ENCODE measurements at places on chromosomes 6 and 20. TPM values are rescaled to one million over a fixed set of nuclear protein-coding genes. Genes with fewer than 3 reads are reported as not detected.

GRCh38 chr20:48951646-48952045 is 30.1 kb downstream of the ARFGEF2 start:
- no peak for DNase-seq
- no peaks in the 10 kb centered on the region for H3K27me3 ChIP-seq
- no peak overlapping the region for H3K27ac ChIP-seq
- H3K4me1 ChIP-seq: no peaks in the 10 kb centered on the region
- H3K36me3 ChIP-seq: peaks cover 23% of the 10 kb centered on the region
- no peak overlapping the region for H3K4me3 ChIP-seq

DNA sequence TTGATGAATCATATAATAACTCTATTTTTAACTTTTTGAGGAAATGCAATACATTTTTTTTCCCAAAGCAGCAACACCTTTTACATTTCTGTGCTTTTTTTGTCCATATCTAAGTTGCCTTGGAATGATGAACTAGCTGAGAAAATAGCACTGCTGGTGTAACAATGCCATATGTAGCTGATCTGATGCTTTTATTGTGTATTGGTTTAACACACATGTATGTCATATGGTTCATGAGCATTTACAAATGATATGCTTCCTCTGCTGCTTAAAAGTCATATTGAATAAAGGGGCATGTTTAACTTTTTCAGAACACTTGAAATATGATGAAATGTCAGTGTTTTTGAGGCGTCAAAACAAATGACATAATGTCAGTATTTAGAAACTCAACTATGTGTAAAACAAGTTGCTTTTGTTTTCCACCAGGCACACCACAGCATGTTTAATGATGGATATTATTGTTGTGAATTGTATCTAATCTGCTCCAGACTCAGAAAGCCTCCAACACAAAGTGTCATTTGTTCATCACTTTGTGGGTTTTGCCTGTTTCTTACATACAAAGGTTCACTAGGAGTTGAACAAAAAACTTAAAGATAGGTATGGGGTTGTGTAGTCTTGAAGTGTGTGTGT is 775.8 kb upstream of the FLRT3 start:
- no peaks in the 10 kb centered on the region for H3K36me3 ChIP-seq
- DNase-seq: no peak
- no peaks in the 10 kb centered on the region for H3K4me1 ChIP-seq
- no peak overlapping the region for H3K4me3 ChIP-seq
- no peak overlapping the region for H3K27ac ChIP-seq
- H3K27me3 ChIP-seq: no peaks in the 10 kb centered on the region

DNA sequence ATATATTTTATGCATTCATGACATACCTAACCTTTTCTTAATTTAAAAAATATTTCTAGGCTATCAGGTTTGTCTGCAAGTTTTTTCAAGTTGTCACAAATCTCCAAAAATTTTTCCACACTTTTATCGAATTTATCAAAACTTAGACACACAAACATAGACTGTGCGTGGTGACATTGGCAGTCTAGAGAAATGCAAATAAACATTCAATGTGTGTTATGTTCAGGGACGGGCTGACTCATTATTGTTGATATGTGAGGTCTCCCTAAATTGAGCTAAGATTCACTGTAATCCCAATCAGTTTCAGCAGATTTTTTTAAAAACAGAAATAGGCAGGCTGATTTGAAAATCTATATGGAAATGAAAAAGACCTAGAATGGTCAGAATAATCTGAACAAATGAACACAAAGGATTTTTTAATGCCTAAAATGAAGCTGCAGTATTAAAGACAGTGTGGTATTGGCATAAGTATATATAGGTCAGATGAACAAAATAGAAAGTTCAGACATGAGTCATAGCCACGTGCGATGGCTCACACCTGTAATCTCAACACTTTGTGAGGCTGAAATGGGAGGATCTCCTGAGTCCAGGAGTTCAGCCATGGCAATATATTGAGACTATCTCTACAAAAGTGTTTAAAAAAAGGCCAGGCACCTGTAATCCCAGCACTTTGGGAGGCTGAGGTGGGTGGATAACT is 19.2 kb downstream of the BLTP3A start:
- H3K4me3 ChIP-seq: no peak overlapping the region
- H3K27ac ChIP-seq: no peak overlapping the region
- no peaks in the 10 kb centered on the region for H3K27me3 ChIP-seq
- no peaks in the 10 kb centered on the region for H3K36me3 ChIP-seq

- peaks cover 19% of the 10 kb centered on the region for H3K4me1 ChIP-seq
- peak overlapping the region; percentile 83 for H3K4me3 ChIP-seq
- peak overlapping the region; percentile 91 for H3K27ac ChIP-seq
- DNase-seq: peak; percentile 40
- H3K36me3 ChIP-seq: no peaks in the 10 kb centered on the region
- no peaks in the 10 kb centered on the region for H3K27me3 ChIP-seq
Observed at GRCh38 chr6:25138233-25138933, 140.8 kb upstream of the CARMIL1 start.

DNA sequence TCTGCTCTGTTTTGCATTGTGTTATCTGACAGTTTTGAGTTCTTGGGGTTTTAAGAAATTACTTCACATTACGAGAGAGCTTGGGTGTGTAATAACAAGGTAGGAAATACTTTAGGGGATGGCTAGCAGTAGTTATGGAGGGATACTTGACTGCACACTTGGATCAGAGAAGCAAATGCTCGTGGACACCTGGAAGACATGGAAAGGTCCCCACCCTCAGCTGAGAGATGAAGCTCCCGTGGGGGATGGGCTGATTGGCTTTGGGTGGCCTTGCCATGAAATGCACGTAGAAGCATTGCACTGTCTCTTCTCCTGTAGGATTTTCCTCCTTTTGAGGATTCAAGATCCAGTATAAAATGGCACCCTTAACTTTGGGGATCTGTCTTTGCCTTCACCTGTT is 61.5 kb upstream of the UNC93A start:
- DNase-seq: no peak
- H3K27ac ChIP-seq: no peak overlapping the region
- no peaks in the 10 kb centered on the region for H3K36me3 ChIP-seq
- peaks cover 14% of the 10 kb centered on the region for H3K27me3 ChIP-seq
- H3K4me3 ChIP-seq: no peak overlapping the region
- H3K4me1 ChIP-seq: no peaks in the 10 kb centered on the region

DNA sequence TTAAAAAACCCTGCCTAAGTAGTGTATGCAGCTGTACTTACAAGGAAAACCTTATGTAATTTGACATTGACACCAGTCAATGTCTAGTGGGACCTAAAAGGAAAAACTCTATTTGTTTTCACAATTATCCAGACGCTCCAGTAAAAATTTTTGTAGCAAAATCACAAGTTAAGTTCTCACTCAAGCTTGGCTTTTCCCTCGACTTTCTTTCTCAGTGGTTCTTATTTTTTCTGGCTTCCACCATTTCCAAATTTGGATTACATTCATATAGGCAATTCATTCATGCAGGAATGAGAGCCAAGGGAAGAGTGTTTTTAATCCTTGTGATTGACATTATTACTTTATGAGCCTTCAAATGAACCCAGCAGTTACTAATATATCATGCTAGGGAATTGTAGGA is 66.0 kb upstream of the ADGRG6 start:
- H3K36me3 ChIP-seq: no peaks in the 10 kb centered on the region
- H3K4me3 ChIP-seq: no peak overlapping the region
- H3K27me3 ChIP-seq: peaks cover 2% of the 10 kb centered on the region
- H3K27ac ChIP-seq: no peak overlapping the region

DNA sequence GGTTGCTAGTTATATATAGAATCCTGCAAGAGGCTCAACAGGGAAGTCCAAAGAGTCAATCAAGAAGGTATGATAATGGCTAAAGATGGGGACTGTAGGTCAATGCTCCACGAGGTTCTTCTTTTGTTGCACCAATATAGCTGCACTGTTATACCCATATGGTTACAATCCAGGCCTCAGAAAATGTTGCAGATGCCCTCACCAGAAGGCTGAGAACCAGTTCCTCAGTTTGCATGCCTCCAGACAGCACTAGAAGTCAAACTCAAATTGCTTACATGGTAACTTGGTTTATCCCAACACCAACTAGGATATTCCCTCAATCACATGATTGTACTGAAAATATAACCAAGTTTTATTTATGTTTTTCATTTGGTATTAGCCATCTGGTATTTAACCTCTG is 12.1 kb downstream of the EEF1A1 start:
- H3K36me3 ChIP-seq: peaks cover 13% of the 10 kb centered on the region
- H3K4me3 ChIP-seq: no peak overlapping the region
- H3K27me3 ChIP-seq: no peaks in the 10 kb centered on the region
- no peak overlapping the region for H3K27ac ChIP-seq
- no peaks in the 10 kb centered on the region for H3K4me1 ChIP-seq

GRCh38 chr6:103680116-103680515 is 1179.6 kb downstream of the HACE1 start:
- no peaks in the 10 kb centered on the region for H3K36me3 ChIP-seq
- no peak overlapping the region for H3K4me3 ChIP-seq
- no peak for DNase-seq

- peaks cover 12% of the 10 kb centered on the region for H3K4me1 ChIP-seq
- H3K36me3 ChIP-seq: no peaks in the 10 kb centered on the region
- H3K4me3 ChIP-seq: no peak within 1 kb of the TSS
- H3K27ac ChIP-seq: no peak within 1 kb of the TSS
Observed at GRCh38 chr6:121435444-121436069, at the start of gene GJA1. GJA1 (plus strand) TSS chr6:121435646; CDS start chr6:121446848, 11,202 bp downstream.

DNA sequence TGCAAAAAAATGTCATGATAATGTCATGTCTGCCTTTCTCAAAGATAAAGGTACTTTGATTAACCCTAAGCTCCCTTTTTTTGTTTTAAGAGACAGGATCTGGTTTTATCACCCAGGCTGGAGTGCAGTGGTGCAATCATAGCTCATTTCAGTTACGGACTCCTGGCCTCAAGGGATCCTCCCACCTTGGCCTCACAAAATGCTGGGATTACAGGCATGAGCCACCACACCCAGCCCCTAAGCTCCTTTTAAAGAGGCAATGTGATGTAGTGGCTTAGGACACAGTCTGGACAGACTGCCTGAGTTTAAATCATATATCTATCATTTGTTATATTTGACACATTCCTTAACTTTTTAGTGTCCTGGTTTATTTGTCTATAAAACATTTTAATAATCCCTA is 77.0 kb downstream of the FLRT3 start:
- no peak overlapping the region for H3K27ac ChIP-seq
- H3K27me3 ChIP-seq: no peaks in the 10 kb centered on the region
- H3K4me1 ChIP-seq: no peaks in the 10 kb centered on the region
- H3K4me3 ChIP-seq: no peak overlapping the region

DNA sequence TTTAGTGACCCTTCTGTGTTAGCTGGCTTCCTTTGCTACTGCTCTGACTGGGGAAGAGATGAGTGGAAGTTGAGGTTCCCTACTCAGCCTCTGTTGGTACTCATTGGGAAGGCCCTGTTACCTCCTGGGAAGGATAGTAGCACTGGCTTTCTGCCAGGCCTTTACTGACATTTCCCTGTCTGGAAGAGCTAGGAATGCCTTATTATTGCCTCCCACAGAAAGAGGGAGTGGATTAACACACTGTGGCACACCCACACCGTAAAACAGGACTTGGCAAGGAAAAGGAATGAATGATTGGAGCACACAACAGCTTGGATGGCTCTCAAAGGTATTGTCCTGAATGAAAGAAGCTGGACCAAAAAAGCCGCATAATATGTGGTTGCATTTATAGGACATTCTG is 12.2 kb downstream of the ZNF831 start:
- DNase-seq: no peak
- H3K36me3 ChIP-seq: peaks cover 3% of the 10 kb centered on the region
- no peaks in the 10 kb centered on the region for H3K27me3 ChIP-seq
- H3K4me3 ChIP-seq: no peak overlapping the region
- peak overlapping the region; percentile 30 for H3K27ac ChIP-seq
- peaks cover 4% of the 10 kb centered on the region for H3K4me1 ChIP-seq

DNA sequence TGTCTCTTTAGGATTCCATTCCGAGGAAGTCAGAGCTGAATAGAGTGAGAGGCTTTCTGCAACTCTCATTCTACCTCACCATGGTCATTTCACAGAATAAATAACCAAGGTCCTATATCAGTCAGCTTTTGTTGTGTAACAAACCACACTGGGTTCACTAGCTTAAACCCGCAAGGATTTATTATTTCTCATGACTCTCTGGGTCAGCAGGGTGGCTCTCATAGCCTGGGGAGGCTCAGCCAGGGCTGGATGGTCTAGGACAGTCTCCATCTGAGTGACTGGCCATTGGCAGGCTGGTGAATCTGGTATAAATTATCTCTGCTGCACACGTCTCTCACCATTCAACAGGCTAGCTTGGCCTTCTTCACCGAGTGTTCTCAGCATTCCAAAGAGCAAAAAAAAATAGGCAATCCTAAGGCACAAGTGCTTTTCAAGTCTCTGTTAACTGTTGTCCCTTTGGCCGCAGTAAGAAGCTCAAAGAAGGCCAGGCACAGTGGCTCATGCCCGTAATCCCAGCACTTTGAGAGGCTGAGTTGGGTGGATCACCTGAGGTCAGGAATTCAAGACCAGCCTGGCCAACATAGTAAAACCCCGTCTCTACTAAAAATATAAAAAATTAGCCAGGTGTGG is 39.7 kb downstream of the ISM1 start:
- H3K36me3 ChIP-seq: no peaks in the 10 kb centered on the region
- no peak overlapping the region for H3K4me3 ChIP-seq
- no peak overlapping the region for H3K27ac ChIP-seq
- H3K27me3 ChIP-seq: no peaks in the 10 kb centered on the region
- H3K4me1 ChIP-seq: peaks cover 22% of the 10 kb centered on the region

DNA sequence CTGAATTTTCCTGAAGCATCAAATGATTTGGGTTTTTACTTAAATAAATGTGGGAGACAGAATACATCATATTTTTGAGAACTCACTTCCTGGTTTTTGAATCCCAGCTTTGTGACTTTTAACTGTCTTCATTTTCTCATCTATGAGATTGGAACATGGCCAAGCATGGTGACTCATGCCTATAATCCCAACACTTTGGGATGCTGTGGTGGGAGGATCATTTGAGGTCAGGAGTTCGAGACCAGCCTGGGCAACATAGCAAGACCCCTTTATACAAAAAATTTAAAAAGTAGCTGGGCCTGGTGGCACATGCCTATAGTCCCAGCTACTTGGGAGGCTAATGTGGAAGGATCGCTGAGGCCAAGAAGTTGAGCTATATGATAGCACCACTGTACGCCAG is 122.3 kb downstream of the QKI start:
- no peaks in the 10 kb centered on the region for H3K4me1 ChIP-seq
- no peak overlapping the region for H3K27ac ChIP-seq
- H3K4me3 ChIP-seq: no peak overlapping the region

DNA sequence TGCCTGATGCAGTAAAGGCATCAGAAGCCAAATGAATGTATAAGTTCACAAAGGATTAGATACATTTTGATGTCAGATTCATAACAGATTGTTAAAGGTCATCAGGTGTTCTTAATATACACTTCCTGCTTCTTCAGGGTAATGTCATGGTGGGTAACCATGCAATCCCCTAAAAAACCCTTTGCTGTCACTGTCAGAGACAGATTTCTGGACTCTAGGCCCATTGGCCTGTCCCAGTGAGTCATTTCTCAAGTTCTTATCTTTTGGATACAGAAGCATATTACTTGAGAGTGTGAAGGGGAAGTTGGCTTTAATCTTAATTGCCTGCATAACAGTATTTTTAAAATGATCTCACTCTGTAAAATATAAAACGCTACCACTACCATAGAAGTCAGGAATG is 895.6 kb upstream of the MAP3K7 start:
- no peak for DNase-seq
- H3K4me3 ChIP-seq: no peak overlapping the region
- no peak overlapping the region for H3K27ac ChIP-seq
- H3K36me3 ChIP-seq: no peaks in the 10 kb centered on the region

ADGRB3 gene
- not detected for total RNA-seq

PTCRA gene
- total RNA-seq: not detected

GPX5 gene
- not detected for total RNA-seq

MUC21 gene
- not detected for total RNA-seq

VSTM2L gene
- total RNA-seq: not detected

NINL gene
- 4.8 TPM for total RNA-seq

TFAP2D gene
- total RNA-seq: not detected

PCMTD2 gene
- 161 TPM for total RNA-seq

SLC22A7 gene
- total RNA-seq: not detected

Measured in T-cell (primary cell).